ENCODE measurements at places on chromosomes 12 and 14.
A peak's percentile ranks its signal among the peaks of the same experiment; 100 is the strongest.

- DNase-seq = no peak
- H3K27ac ChIP-seq = no peak overlapping the region
- H3K36me3 ChIP-seq = peaks cover 62% of the 10 kb centered on the region
- H3K4me1 ChIP-seq = peaks cover 17% of the 10 kb centered on the region
Measured at GRCh38 chr12:124484526-124484953, 82.9 kb downstream of the NCOR2 start.

DNA sequence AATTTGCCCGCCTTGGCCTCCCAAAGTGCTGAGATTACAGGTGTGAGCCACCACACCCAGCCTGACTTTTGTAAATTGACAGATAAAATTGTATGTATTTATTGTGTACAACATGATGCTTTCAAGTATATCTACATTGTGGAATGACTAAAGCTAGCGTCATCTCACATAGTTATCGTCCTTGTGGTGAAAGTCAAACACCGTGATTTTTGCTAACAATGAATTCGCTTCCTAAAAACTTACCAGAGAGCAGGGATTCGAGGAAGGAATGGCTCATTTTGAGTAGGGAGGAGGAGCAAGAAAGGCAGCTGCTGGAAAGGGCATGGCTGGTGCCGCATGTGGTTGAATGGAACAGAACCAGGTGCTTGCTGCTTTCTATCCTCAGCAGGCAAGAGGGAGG lies 85.4 kb downstream of the LGMN start:
- H3K27ac ChIP-seq = peak overlapping the region; percentile 19
- DNase-seq = no peak
- no peaks in the 10 kb centered on the region for H3K27me3 ChIP-seq
- H3K4me3 ChIP-seq = no peak overlapping the region

GRCh38 chr14:22380571-22381407 lies 208.2 kb downstream of the DAD1 start:
- H3K27me3 ChIP-seq = no peaks in the 10 kb centered on the region
- H3K4me3 ChIP-seq = no peak overlapping the region
- H3K36me3 ChIP-seq = no peaks in the 10 kb centered on the region
- H3K4me1 ChIP-seq = peaks cover 15% of the 10 kb centered on the region
- no peak for DNase-seq

GRCh38 chr12:124673801-124674617 lies 106.6 kb upstream of the NCOR2 start:
- H3K4me3 ChIP-seq = no peak overlapping the region
- H3K27ac ChIP-seq = no peak overlapping the region
- H3K27me3 ChIP-seq = no peaks in the 10 kb centered on the region
- no peak for DNase-seq
- peaks cover 6% of the 10 kb centered on the region for H3K4me1 ChIP-seq
- no peaks in the 10 kb centered on the region for H3K36me3 ChIP-seq

GRCh38 chr12:104669089-104669721 lies 212.5 kb downstream of the CHST11 start:
- peaks cover 75% of the 10 kb centered on the region for H3K4me1 ChIP-seq
- H3K4me3 ChIP-seq = no peak overlapping the region
- peak overlapping the region; percentile 77 for H3K27ac ChIP-seq

DNA sequence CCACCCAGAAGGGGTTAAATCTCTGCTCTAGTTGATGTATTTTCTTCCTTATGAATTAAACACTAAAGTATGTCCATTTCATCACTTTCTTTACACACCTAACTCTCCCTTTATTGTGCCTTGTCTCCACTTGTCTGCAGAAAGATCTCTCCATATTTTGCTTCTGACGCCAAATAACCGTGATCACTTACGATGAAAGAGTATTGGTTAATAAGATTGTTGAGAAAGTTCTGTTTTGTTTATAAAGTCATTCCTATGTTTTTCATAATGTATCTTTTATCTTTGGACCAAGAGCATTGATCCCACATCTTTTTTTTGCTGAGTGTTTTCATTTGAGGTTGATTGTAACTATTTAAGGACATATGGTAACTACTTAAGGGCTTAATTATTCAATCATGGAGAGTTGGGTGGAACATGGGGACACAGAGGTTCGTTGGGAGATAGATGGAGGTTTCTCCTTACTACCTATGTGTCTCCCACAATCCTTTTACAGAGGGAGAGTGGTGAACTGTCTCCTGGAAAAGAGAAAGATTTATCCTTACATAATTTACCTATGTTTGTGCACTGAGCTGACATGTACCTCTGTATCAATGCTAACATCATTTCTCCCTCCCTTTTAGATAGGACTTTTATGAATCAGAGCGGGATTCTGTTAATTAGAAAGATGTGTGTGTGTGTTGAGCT lies 120.7 kb upstream of the SLC38A2 start:
- H3K36me3 ChIP-seq = no peaks in the 10 kb centered on the region
- DNase-seq = no peak
- H3K27ac ChIP-seq = peak overlapping the region; percentile 50
- H3K4me3 ChIP-seq = no peak overlapping the region
- H3K4me1 ChIP-seq = peaks cover 13% of the 10 kb centered on the region

GRCh38 chr14:49962621-49963020 lies 69.7 kb downstream of the ARF6 start:
- H3K4me3 ChIP-seq = no peak overlapping the region
- DNase-seq = no peak
- no peaks in the 10 kb centered on the region for H3K27me3 ChIP-seq
- H3K4me1 ChIP-seq = peaks cover 4% of the 10 kb centered on the region

GRCh38 chr14:105602799-105603793 lies 76.7 kb downstream of the TMEM121 start:
- peak; percentile 42 for DNase-seq
- H3K4me3 ChIP-seq = no peak overlapping the region
- H3K36me3 ChIP-seq = no peaks in the 10 kb centered on the region
- no peaks in the 10 kb centered on the region for H3K27me3 ChIP-seq
- H3K27ac ChIP-seq = no peak overlapping the region

GRCh38 chr14:50822501-50823042 lies 8.4 kb downstream of the NIN start:
- no peaks in the 10 kb centered on the region for H3K36me3 ChIP-seq
- H3K27me3 ChIP-seq = no peaks in the 10 kb centered on the region
- peaks cover 33% of the 10 kb centered on the region for H3K4me1 ChIP-seq
- H3K27ac ChIP-seq = peak overlapping the region; percentile 69

- DNase-seq = no peak
- H3K4me3 ChIP-seq = no peak overlapping the region
- no peak overlapping the region for H3K27ac ChIP-seq
- H3K4me1 ChIP-seq = no peaks in the 10 kb centered on the region
Measured at GRCh38 chr12:121444842-121445202, 44.9 kb downstream of the RNF34 start.

GRCh38 chr12:42039176-42039575 lies 105.5 kb downstream of the GXYLT1 start:
- H3K4me3 ChIP-seq = no peak overlapping the region
- H3K36me3 ChIP-seq = no peaks in the 10 kb centered on the region

- peaks cover 17% of the 10 kb centered on the region for H3K4me1 ChIP-seq
- no peak for DNase-seq
- H3K27me3 ChIP-seq = peaks cover 4% of the 10 kb centered on the region
- H3K4me3 ChIP-seq = no peak overlapping the region
- no peaks in the 10 kb centered on the region for H3K36me3 ChIP-seq
Measured at GRCh38 chr12:106585521-106586277, 2.9 kb downstream of the RFX4 start.

Measured in upper lobe of left lung (tissue), 6 donors.